ENCODE measurements at places on chromosomes 6 and 20.

DNA sequence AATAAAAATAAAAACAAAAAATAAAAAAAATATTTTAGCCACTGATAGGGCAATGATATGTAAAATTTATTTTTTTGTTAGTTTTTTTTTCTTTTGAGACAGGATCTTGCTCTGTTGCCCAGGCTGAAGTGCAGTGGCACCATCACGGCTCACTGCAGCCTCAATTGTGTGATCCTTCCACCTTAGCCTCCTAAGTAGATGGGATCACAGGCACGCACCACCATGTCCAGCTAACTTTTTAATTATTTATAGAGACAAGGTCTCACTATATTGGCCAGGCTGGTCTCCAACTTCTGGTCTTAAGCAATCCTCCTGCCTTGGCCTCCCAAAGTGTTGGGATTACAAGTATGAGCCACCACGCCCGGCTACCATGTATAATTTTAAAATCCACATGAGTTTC, 59.4 kb downstream of the RIOK1 start:
- no peak for DNase-seq

GRCh38 chr20:53247468-53248103, 275.4 kb downstream of the TSHZ2 start:
- no peak for DNase-seq

DNA sequence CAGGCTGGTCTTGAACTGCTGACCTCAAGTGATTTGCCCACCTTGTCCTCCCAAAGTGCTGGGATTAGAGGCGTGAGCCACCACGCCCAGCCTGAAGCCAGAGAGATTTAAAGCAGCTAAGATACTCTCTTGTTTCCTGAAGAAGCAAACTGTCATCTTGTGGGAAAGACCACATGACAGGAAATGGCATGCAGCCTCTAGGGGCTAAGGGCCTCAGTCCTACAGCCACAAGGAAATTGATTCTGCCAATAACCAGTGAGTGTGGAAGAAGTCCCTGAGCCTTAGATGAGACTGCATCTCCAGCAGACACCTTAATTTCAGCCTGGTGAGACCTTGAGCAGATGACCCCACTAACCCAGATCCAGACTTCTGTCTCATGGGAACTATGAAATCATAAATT, 40.9 kb downstream of the KIZ start:
- DNase-seq: no peak

DNA sequence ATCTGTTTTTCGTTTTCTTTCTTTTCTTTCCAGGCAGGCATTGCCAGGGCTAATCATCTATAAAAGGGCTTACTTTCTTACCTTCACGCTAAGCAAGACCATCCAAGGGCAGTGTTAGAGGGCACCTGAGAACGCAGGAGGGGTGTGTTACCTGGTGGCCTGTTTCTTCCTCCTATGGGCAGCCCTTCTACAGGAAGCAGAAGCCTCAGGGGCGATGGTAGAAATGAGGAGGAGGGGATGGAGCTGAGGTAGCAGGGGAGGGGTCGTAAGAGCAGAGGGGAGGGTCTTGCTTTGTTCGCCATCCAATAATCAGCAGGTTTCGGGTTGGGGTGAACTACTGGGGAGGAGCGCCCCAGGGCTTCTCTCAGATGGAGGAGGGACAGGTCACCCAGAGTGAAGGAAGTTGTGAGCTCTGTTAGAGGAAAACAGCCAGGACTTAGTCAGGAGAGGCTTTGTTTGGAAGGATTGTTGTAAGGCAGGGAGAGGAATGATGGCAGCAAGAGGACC, 1.5 kb upstream of the CCR6 start:
- no peak for DNase-seq

GRCh38 chr6:6915813-6916547, 191.8 kb upstream of the RREB1 start:
- no peak for DNase-seq

DNA sequence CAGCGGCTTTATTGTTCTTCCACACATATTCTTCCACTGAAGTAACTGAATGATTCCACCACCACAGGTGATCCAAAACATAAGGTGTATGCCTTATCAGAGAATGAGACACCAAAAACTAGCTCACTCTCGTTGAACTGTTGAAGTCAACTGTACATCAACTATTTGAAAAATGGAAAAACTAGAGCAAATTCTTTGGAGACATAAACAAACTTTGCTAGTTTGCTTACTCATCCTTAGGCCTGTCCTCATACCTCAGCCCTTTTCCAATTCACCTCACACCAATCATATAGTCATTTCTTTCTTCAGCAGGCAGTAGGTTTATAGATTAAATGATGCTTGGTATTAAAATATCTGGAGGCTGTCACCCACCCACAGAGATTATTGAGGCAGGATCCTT, 77.1 kb upstream of the RNF217 start:
- DNase-seq: no peak

DNA sequence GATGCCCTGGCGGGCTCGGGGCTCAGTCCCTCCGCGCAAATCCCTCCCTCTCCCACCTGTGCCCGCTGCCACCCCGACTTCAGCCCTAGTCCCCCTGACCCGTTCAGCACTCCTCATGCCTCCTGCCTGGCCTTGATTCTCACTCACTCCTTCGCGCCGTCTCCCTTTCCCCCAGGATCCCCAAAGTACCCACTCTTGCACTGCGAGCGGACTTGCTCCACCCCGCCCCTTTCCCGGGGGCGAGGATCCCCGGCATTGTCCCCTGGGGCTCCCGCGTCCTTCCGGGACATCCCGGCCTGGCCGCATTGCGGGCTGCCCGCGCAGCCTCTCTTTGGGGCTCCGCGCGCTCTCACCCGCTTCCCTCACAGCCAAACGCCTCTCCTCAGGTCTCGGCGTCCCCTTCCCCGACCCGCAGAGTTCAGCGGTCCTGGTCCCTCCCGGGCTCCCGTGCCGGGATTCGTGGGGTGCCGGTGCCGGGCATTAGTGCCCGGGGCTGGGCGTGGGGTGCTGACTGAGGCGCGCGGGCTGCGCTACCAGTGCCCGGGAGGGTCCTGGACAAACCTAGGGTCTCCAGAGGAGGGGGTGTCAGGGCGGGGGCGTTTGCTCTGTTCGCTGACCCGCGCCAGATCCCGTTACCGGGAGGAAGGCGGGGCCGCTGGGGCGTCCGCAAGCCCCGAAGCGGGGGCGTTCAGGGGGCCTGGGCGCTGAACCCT, 45.5 kb upstream of the SUPT3H start:
- no peak for DNase-seq

- DNase-seq: no peak
Observed at GRCh38 chr20:18477821-18478220, 10.6 kb downstream of the POLR3F start.

DNA sequence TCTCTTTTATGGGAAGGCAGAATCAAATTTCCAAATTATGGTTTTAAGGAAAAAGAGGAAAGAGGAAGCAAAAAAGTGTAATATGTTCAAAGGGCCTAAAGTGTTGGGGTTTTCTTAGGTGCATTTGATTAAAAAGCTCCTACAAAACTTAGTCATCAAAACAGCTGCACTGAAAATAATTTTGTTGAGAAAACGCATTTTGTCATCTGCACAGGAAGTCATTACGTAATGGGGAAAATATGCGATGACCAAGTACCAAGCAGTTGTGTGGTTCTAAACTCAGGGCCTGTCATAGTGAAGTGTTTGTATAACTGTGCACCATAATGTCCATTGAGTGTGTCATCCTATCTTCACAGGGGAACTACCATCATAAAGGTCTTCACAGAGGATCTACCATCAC, 15.6 kb downstream of the HAO1 start:
- DNase-seq: no peak

- no peak for DNase-seq
Observed at GRCh38 chr6:142300758-142301650, 803 bp upstream of the ADGRG6 start.

DNA sequence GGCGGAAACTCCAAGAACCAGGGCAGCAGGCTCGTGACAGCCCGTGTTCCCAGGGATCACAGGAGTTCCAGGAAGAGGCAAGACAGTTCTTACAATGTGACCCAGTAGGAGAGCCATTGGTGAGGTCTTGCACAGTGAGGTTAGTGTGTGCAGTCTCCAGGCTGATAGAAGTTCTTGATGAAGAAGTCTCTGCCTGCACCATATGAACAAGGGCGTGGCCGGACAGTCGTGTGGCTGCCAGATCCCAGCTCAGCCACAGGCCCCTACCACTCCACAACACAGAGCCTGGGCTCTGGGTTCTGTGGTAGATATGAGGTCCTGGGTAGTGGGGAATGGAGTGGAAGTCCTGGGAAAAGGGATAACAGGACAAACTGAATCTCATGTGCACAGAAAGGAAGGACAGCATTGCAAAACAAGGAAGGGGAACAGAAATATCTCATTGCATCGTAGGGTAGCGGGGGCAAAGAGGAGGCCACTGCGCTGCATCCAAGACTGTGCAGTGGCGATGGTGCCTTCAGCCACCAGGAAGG, 65.2 kb downstream of the STX11 start:
- DNase-seq: no peak

DNA sequence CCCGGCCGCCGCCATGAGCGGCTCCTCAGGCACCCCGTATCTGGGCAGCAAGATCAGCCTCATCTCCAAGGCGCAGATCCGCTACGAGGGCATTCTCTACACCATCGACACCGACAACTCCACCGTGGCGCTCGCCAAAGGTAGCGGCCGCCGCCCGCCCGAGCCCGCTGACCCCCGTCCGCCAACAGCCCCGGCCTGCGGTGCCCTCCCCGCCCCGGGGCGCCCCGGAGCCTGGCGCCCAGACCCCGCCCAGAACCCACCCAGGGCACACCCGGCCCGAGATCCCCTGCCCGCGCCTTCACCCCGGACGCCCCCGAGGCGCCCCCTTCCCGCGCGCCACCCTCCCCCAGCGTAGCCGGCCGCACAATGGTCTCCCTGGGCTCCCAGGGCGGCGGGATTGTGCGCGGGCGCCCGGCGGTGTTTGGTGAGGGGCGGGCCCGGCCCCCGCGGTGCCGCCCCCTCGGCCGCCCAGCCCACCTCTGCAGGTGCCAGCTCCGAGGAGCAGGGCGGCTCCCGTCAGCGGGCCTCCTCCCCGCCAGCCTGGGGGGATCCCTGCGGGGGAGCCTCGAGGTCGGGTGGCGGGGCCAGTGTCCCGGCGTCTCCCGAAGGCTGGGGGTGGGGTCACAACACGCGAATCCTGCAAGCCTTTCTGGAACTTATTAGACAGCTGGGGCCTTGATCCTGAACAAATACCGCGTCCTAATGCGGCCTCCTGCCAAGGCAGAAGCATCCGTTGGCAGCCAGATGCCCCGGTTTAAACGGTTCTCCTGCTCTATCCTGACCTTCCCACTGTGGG, 577 bp downstream of the LSM14B start:
- DNase-seq: peak; percentile 55

DNA sequence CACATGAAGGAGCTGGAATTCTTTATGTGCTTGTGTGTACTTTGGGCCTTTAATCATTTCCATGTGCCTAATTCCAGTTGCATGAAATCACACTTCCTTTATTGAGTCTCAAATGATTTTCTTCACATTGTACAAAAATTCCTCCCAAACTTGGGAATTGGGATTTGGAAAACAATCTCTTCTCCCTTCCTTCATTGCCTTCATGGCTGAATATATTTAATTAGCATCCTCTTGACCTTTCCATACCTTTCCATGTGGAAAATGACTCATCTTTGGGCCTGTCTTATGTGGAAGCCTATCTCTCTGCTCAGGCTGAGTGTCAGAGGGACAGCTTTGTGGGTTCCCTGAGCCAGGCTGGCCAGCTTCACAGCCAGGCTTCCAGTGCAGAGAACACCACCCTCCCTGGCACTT, 33.0 kb upstream of the CDH4 start:
- DNase-seq: no peak

All from NCI-H1092 treated with DMSO at 0.1 percent for 48 hours (cell line).